Mesendoderm (in vitro differentiated cells): ENCODE measurements at places on chromosomes 4 and X.

DNA sequence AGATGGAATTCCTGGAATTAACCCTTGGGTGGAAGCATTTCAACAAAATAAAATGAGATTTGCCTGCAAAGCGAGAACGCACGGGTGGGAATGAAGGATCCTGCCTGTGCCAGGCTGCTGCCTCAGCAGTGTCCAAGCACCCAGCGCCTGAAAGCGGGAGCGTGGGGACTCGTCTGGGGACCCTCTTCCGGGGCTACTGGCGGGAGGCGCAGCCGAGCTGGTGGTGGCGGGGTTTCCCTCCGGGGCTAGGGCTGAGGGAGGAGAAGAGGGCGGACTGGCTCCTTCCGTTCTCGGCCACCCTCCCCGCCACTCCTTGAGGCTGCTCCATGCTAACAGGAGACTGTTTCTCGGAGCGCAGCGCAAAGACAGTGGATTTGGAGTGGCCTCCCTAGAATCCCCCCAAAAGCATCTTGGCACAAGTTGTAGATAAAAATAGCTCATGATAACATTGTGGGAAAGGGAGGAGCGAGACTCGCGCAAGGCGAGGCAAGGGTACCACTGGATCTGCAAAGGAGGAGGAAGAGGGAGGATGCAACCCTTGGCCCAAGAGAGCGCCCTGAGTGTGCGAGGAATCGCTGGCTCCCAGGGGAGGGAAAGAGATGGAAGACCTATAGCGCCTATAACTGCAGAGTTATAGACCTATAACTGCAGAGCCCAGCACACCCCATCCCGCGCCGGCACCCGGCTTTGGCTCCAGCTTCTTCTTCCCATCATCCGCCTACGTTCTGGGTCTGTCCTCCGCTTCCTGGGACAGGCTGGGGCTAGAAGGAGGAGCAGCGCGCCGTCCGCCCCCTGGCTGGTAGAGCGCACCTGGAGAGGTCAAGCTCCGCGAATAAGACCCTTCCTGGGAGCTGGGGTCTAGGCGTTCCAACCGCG lies 1.3 kb downstream of the HS3ST1 start:
- peak; percentile 38 for DNase-seq

GRCh38 chr4:183099537-183100297 lies 660 bp downstream of the WWC2 start:
- peak; percentile 90 for DNase-seq

DNA sequence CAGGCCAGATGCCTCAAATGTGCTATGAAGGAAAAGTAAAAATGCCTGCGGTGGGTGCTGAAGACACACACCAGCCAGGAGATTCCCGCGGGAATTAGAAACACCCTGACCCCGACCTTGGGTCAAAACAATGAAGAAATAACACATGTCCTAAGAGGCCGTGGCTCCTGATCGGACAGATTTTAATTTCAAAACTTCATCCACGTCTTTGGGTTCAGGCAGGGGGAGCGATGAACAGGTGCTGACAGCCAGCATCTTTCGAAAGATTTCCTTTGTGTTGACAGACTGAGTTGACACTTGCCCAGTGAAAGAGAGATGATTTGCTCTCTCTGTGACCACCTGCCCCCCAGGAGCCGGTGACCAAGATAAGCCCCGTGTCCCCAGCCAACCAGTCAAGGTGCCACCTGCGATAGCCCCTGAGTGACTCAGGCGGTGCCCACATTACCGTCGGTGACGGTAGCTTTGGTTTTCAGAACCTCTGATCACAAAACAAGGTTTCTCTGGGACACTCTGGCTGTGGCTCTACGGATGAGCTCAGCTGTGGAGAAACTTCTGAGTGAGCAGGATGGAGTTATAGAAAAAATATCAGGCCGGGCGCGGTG lies 11.0 kb upstream of the IL3RA start:
- no peak for DNase-seq

DNA sequence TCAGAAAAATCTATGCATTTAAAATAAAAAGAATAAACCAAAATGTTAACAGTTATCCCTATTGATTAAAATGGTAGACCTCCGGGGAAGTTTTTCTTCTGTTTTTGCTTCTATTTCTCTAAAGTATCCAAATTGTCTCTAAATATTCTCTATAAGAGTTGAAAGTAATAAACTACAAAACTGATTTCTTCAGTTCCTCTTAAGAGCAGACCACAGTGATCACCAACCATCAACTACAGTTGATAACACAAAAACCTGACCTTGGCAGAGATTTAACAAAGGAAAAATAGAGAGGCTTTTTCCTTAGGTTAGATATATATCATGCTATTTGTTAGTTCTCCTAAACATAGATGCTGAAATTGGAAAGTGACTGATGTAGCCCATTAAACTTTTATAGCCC lies 27.3 kb downstream of the DDX60 start:
- no peak for DNase-seq

DNA sequence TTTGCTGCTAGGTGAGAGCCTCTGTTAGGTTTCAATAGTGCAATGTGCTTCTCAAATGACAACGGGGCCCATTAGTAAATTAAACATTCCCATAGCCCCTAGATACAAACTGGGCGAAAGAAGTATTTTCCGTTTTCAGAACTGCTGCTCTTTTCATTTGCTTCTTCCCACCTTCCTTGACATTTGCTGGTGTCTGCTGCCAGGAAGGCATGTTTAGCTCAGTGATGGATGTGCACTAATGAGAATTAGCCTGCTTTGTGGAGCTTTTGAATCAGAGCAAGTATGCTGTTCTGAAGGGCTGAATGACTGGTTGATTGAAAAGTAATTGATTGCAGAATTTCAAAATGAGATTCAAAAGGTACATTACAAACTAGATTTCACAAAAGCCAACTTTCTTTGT lies 57.0 kb downstream of the SHROOM3 start:
- no peak for DNase-seq

DNA sequence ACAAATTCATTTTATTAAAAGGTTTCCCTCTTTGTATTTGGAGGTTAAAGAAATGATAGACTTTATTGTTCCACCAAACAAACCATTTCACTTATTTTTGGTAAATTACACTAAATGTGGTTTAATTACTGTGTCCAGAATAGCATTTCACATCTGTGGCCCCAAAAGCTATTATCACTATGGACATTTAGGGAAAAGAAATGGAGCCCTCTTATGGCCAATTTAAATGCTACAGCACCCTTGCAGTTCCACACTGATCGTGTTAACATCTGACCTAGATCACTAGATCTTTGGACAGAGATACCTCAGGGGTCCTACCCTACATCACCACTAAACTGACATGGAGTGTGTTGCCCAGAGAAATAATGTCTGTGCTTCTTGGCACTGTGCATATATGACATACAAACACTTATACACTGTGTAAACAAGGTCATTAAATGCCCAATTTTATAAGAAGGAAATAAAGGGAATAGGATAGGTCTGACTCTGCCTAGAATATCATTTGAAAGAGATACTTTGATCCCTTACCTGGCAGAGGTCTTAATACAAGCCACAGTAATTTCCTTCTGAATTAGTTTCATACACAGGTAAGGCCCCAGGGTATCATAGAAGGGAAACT lies 163.9 kb downstream of the KDR start:
- peak; percentile 43 for DNase-seq

- DNase-seq, result no peak
Observed at GRCh38 chrX:1582686-1583437, 8.5 kb upstream of the AKAP17A start.

DNA sequence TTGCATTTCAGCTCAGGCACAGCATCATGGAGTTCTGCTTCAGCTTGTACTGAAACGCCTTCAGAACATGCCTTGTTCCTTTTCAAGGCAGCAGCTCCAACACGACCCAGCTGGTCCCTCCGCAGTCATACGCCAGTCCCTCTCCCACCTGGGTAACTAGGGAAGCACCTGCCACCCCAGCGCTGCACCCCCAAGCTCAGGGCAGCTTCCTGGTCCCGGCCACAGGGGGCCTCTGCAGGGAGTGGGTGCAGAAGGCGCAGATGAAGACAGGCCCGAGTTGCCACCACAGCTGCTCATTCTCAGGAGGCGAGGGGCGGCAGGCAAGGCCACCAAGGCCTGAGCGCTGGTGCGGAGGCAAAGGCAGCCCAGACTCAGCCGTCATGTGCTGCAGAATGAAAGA lies 21.8 kb downstream of the WDR1 start:
- DNase-seq, result no peak

- no peak for DNase-seq
Observed at GRCh38 chr4:95294321-95294720, 254.5 kb downstream of the UNC5C start.

DNA sequence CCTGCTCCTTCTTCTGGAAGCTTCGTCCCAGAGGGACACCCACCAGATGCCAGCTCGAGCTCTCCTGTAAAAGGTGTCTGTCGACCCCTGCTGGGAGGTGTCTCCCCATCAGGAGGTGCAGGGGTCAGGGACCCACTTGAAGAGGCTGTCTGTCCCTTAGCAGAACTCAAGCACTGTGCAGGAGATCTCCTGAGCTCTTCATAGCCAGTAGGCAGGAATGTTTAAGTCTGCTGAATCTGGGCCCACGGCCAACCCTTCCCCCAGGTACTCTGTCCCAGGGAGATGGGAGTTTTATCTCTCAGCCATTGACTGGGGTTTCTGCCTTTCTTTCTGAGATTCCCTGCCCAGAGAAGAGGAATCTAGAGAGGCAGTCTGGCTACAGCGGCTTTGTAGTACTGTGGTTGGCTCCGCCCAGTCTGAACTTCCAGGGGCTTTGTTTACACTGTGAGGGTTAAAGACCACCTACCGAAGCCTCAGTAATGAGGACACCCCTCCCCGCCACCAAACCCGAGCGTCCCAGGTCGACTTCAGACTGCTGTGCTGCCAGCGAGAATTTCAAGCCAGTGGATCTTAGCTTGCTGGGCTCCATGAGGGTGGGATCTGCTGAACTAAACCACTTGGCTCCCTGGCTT lies 1383.0 kb upstream of the TENM3 start:
- DNase-seq, result peak; percentile 2

DNA sequence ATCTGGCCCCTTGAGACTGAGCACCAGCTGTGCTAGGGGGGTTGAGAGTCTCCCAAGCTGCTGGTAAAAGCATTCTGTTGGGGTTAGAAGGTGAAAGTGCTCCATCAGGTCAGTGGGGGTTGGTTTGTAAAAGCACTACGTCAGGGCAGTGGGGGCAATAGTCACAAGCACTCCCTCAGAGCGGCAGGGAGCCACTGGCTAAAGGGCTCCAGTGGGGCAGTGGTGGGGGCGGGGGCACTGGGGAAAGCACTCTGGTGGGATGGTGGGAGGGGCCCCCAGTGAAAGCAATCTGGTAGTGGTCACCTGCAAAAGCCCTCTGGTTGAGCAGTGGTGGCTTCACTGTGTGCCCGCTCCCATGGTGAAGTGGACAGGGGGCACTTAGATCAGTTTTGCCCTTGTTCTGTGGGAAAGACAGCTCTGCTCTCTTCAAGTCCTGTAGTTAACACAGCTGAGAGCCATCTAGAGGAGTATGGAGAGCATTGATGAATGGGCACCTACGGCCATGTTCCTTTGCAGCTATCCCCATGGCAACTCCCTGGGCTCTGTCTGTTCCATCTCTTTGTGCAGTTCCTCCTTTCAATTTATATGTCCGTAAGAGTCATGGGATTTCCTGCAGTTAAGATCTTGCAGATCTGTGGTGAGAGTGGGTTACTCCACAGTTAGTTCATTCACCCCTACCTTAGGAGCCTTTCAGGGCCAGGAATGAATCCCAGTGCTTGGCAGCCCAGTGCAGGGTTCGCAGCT lies 106.4 kb downstream of the SH3BGRL start:
- DNase-seq, result no peak

- no peak for DNase-seq
Observed at GRCh38 chr4:30770049-30770549, 49.9 kb downstream of the PCDH7 start.

GRCh38 chr4:158884280-158884679 lies 115.5 kb downstream of the FNIP2 start:
- no peak for DNase-seq

DNA sequence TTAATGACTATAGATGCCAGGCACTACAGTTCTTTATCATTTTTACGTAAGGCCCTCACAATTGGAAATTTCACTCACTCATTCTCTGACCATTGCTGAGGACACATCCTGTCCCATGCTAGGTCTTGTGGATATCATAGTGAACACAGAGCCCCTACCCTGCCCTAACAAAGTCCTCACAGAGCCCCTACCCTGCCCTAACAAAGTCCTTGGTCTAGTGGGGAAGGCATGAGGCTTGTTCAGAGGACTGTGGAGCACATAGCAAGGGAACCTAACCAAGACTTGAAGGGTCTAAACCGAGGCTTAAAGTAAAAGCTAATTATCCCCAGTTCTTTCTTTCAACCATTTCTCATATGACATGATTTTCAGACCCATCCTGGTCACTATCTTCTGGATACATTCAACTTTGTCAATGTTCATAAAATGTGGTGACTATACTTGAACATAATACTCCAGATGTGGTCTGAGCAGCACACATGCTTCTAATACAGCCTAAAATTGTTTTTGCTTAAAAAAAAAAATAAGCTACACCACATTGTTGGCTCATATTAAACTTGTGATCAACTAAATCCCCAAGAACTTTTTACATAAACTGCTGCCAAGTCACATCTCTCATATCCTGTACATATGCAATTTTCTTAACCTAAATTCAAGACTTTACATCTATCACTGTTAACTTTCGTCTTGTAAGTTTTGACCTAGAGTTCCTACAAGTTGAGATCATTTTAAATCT lies 77.0 kb downstream of the GPC3 start:
- DNase-seq, result no peak

- no peak for DNase-seq
Observed at GRCh38 chr4:47798165-47798564, 39.7 kb downstream of the CORIN start.

- no peak for DNase-seq
Observed at GRCh38 chr4:11420327-11420726, 8.4 kb downstream of the HS3ST1 start.

DNA sequence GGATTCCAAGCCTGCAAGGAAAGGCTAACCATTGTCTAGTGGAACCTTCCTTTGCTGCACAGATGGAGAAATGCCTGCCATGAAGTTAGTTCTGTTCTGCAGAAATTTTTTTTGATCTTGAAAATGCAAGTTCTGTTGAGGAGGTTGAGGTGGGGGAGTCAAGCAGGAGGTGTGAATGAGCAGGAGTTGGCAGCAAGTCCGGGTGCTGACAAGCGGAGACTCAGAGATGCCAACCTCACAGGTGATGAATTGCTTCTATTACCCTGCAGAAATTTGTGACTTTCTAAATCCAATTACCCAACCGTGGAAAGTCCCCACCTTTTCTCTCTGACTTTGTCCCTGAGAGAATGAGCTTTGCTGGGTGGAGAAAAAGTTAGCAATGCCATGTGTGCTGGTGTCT lies 350.1 kb downstream of the DHRSX start:
- no peak for DNase-seq

DNA sequence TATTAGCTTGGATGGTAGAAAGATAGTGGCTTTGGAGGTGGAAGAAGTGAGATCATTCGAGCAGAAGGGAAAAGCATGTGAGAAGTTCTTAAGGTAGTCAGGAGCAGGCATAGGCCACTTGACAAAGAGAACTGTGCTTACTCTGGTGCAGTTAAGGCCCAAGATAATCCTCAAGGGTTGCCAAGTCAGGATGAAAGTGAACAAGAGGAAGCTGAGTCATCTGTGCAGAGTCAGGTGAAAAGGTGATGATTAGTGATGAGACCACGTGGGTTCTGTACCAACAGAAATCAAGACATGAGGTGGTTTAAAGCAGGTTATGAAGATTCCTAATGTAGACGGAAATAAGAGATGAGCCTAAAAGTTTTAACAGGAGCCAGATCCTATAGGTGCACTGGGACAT lies 369.8 kb downstream of the DTHD1 start:
- no peak for DNase-seq

GRCh38 chr4:168863719-168864647 lies 146.1 kb downstream of the CBR4 start:
- peak; percentile 46 for DNase-seq

GRCh38 chrX:19172741-19173140 lies 50.5 kb upstream of the ADGRG2 start:
- DNase-seq, result no peak

GRCh38 chr4:77418333-77418732 lies 187.3 kb upstream of the CXCL13 start:
- DNase-seq, result peak; percentile 36
